ENCODE measurements at places on chromosomes 1 and 21.

- peak; percentile 87 for DNase-seq
- H3K36me3 ChIP-seq: no peaks in the 10 kb centered on the region
- no peak overlapping the region for H3K27ac ChIP-seq
- H3K27me3 ChIP-seq: no peaks in the 10 kb centered on the region
- H3K4me1 ChIP-seq: no peaks in the 10 kb centered on the region
- H3K4me3 ChIP-seq: no peak overlapping the region
Measured at GRCh38 chr1:158506369-158506987, 34.5 kb downstream of the OR10R2 start.

- H3K36me3 ChIP-seq: no peaks in the 10 kb centered on the region
- no peak overlapping the region for H3K27ac ChIP-seq
- no peaks in the 10 kb centered on the region for H3K27me3 ChIP-seq
- no peak overlapping the region for H3K4me3 ChIP-seq
- DNase-seq: no peak
Measured at GRCh38 chr1:44481701-44482100, 76.6 kb downstream of the RNF220 start.

DNA sequence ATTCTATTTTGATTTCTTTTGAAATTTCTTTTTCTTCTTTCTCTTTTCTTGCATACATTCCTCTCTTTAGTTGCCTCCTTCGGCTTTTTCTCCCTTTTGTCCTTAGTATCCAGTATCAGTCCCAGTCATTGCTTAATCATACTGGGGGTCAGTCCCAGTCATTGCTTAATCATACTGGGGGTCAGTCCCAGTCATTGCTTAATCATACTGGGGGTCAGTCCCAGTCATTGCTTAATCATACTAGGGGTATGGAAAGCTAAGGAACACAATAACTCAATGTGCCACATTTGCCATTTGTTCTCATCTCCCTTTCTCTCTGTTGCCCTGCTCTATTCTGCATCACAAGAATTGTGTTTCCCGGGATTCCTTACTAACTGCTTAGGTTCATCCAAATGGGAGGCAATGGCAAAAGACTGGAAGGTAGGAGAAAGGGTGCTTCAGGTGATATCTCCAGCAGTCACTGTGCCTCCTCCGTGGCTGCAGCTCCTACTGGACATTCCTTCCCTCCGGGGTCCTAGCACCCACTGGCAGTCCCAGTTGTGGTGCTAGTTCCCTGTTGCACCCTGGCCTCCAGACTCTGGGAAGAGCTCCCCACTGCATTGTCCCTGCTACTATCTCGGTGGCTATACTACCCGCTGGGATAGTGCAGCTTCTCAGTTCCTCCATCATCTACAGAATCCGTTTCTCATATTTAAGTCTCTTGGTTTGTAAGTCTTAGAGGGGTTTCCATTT, 32.6 kb upstream of the LAMC1 start:
- no peaks in the 10 kb centered on the region for H3K27me3 ChIP-seq
- no peak for DNase-seq

DNA sequence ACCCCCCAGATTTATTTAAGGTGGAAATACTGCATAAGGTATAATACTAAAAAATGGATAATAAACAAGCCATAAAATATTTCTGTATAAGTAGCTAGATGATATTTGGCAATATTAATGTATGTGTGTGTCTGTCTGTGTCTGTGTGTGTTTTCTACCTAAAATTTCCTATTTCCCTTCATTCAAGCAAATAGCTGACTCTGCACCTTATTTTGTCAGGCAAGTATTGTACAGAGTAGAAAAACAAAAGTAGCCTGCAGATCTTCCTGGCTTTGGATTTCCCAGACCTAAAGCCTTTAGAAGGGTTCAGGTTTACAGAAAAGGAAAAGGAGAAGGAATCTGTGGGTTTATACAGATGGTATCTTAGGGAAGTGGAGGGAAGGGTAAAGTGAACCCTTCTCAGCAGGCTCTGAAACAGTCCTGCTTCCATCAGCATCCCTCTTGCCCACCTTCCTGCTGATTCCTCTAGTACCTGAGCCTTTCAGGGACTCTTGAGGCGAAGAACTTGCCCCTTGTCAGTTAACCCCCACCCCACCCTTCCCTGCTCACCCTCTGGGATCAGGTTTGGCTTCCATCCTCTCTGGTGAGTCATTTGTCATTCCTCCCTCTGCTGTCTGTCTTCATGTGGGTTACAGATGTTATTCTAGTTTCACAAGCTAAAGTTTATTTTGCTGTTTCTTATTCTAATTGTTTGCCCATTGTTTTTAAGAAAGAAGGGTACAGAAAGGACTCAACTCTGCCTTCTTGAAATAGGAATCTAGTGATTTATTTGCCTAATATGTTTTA, 21.7 kb upstream of the RGS16 start:
- no peak overlapping the region for H3K4me3 ChIP-seq
- H3K27me3 ChIP-seq: no peaks in the 10 kb centered on the region
- no peak overlapping the region for H3K27ac ChIP-seq
- no peaks in the 10 kb centered on the region for H3K36me3 ChIP-seq
- peaks cover 5% of the 10 kb centered on the region for H3K4me1 ChIP-seq

- DNase-seq: no peak
- H3K27ac ChIP-seq: no peak overlapping the region
- H3K36me3 ChIP-seq: no peaks in the 10 kb centered on the region
- no peak overlapping the region for H3K4me3 ChIP-seq
Measured at GRCh38 chr1:243723050-243723449, 127.0 kb downstream of the AKT3 start.

DNA sequence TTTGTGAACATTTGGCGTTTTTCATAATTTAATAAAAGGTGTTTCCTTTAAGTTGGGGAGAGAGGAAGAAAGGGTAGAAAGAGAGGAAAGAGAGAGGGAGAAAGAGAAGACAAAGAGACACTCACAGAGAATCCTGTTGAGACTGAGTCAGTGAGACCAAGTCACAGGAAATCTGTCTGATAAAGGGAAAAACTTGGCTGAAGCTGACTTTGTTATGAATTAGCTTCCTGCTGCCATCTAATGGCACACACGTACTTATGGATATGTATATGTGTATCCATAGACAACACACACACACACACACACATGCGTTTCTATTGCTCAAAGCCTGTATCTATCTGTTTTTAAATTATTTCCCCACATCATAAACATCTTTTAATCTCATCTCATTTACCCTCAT, 42.5 kb upstream of the DISC1 start:
- H3K27me3 ChIP-seq: no peaks in the 10 kb centered on the region
- H3K27ac ChIP-seq: no peak overlapping the region
- DNase-seq: no peak
- no peak overlapping the region for H3K4me3 ChIP-seq

DNA sequence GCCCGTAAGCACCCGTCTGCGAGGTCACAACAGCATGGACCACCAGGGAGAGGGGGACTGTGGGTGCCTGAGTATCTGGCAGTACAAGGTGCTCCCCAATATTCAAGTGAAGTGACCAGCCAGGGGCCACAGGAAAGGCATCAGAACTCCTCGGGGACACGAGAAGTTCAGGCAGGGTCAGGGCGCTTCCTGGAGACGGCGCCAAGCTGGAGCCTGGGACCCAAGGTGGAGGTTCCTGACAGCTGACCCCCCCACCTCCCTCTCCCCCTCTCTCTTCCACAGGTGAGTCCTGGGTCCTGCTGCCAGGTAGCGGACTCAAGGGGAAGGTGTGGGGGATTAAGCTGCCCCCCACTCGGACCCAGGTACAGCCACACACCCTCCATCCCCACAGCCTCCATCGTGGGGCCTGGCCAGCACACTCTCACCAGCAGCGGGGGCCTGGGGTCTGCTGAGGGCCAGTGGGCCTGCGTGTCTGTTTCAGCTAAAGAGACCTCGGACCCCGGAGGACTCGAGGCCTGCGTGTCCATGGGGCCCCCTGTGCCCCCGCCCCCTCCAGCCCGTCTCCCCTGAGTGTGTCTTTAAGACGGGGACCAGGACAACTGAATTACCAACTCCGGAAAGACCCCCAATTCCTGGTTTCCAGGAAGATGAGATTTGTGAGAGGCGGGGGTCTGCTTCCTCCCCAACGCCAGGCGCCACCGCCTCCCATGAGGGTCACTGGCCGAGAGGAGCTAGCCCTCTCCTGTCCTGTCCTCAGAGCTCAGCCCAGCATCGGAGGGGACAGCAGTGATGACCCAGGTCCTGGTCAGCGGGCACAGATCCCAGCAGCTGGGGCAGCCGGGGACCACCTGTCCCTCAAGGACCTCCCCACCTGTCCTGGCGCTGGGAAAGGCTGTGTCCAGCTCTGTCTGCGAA, 6.2 kb downstream of the TNFRSF18 start:
- H3K27me3 ChIP-seq: peaks cover 2% of the 10 kb centered on the region
- H3K4me3 ChIP-seq: no peak overlapping the region
- DNase-seq: no peak
- H3K36me3 ChIP-seq: no peaks in the 10 kb centered on the region

DNA sequence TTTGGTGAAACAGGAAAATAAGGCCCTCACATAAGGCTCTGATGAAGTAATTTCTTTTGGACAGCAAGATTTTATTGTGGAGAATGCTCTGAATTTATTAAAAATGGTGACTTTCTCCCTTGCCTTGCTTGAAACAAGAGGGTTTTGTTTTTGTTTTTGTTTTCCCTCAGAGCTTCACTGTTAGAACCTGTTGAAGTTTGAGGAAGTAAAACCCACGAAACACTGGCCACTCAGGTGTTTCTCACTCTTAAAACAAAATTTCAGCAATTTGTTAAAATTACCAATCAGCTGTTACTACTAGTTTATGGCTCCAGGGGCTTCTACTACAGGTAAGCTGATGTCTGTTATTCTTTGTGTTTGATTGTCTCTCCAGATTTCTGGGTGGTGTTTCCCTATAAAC, 112.6 kb upstream of the B3GALT2 start:
- no peak for DNase-seq
- no peaks in the 10 kb centered on the region for H3K36me3 ChIP-seq
- H3K4me1 ChIP-seq: no peaks in the 10 kb centered on the region

DNA sequence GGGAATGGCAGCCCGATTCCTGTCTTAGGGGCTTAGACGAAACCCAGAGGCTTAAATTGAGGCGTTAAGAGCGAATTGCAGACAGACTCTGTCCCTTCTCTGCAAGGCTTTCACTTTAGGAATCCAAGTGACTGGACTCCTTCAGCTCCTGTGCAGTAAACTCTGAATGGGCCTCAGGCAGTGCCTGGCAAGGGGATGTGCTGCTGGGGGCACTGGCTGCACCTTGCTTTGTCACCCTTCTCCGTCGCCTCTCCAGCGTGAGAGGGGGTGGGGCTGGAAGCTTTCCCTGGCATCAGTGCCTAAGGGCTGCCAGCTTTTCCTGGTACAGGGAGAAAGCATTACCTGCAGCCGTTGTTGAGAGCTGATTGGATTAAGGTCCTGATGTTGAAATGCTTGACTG, 39.9 kb upstream of the NFASC start:
- no peaks in the 10 kb centered on the region for H3K36me3 ChIP-seq
- H3K27ac ChIP-seq: no peak overlapping the region
- H3K4me3 ChIP-seq: no peak overlapping the region
- peaks cover 15% of the 10 kb centered on the region for H3K4me1 ChIP-seq
- no peak for DNase-seq
- no peaks in the 10 kb centered on the region for H3K27me3 ChIP-seq

GRCh38 chr1:21434394-21434793, 5.5 kb upstream of the NBPF3 start:
- H3K36me3 ChIP-seq: no peaks in the 10 kb centered on the region
- peaks cover 2% of the 10 kb centered on the region for H3K27me3 ChIP-seq
- no peak overlapping the region for H3K4me3 ChIP-seq

DNA sequence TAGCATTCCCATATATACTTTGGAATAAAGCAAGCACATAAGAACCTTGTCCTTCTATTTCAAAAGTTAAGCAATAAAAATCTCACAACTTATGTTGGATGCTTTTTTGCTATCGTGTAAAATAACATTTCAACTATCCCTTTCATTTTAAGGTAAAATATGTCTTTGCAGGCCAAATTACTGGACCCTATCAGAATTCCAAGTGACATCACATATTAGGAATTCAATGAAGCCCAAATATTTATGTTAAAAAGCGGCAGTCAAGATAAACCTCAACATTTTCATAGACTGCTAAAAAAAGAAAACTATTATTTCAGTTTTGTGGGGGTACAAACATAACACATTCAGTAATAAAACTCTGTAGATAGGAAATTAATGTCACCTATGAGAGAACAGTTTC, 252.0 kb downstream of the KCTD3 start:
- no peak overlapping the region for H3K27ac ChIP-seq
- no peaks in the 10 kb centered on the region for H3K4me1 ChIP-seq
- no peak overlapping the region for H3K4me3 ChIP-seq
- no peaks in the 10 kb centered on the region for H3K36me3 ChIP-seq
- no peaks in the 10 kb centered on the region for H3K27me3 ChIP-seq
- no peak for DNase-seq

DNA sequence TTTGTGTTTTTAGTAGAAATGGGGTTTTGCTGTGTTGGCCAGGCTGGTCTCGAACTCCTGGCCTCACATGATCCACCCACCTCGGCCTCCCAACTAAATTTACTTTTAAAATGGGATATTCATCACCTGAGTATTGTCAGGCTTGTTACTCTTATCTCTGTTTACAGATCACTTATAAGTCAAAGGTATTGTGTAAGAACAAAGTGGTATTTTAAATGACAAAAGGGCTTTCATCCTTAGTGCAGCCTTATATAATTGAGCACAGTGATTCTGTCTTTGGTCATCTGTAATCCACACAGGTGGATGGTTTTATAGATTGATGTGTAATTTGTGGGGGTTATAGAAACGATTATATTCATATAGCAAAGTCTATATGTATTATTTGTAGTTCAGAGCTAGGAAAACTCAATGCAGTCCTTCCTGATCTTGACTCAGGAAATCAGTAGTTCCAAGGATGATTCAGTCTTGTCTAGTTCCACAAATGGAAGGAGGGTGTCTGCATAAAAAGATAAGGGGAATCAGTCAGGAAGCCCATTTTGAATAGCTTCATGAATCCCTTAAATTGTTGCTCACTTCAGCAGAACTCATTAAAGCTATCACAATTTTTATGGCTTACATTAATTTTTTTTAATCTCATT, 34.6 kb downstream of the STXBP3 start:
- H3K27ac ChIP-seq: no peak overlapping the region
- H3K36me3 ChIP-seq: peaks cover 11% of the 10 kb centered on the region
- DNase-seq: no peak
- no peaks in the 10 kb centered on the region for H3K27me3 ChIP-seq
- H3K4me3 ChIP-seq: no peak overlapping the region
- H3K4me1 ChIP-seq: no peaks in the 10 kb centered on the region

DNA sequence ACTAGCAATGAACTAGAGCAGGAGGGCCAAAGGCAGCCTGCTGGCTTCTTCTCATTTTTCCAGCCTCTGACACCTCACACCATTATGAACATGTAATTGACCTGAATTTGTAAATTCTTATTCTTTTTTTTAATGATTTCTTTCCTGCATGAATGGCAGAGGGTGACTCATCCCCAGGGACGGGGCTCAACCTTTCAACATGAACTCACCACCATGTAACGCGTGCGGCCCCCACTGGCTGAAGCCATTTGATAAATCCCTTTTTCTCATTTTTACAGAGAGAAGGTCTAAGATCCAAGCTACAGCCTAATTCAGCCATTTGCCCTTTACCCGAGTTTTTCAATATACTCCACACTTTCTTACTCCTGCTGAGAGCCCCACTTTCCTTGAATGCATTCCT, 9.3 kb upstream of the ETS2 start:
- H3K4me3 ChIP-seq: no peak overlapping the region
- H3K36me3 ChIP-seq: no peaks in the 10 kb centered on the region
- H3K27me3 ChIP-seq: no peaks in the 10 kb centered on the region
